Fibroblast of skin of scalp (primary cell): ENCODE measurements at places on chromosomes 2 and 18.

GRCh38 chr2:118061135-118061955, 26.9 kb upstream of the INSIG2 start:
- peak; percentile 75 for DNase-seq

DNA sequence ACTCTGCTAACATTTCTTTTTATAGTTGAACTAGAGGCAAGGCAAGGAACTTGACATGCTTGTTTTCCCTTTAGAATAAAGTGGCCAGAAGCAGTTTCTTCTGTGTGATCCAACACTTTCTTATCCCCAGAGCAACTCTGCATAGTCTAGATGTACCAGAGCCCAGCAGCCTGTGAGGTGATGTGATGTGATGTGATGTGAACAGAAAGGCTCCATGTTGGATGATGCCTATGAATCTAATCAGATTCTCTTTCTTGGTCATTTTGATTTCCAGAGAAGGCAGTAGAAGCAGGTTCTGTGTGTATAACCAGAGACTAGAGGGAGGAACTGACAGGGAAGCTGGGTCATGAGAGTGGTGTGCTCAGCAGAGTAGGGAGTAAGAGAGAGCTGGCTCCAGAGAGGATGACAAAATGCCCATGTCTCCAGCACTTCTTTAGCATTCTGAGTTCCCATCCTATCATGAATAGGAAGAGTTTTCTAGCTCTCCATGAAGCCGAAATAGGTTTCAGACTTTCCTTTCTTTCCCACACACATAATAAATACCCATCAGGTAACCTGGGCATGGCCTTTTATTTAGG, 31.0 kb upstream of the PTH2R start:
- no peak for DNase-seq

DNA sequence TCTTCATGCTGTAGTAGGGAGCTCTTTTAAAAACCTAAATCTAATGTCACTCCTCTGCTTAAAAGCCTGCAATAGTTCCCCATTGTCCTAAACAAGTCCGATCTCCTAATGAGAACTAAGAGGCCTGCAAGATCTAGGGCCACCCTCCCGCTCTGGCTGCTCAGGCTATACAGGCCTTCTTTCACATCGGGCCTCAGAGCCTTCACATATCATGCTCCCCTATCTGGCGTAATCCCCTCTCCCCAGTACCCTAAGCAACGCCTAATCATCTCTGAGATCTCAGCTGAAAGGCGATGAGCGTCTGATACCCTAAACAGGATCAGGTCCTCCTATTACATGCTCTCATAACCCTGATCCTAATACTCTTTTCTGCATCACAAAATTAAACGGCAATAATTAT, 1.9 kb downstream of the MAP4K3 start:
- DNase-seq = no peak

- peak; percentile 69 for DNase-seq
These were observed 35.2 kb upstream of the KLF11 start for GRCh38 chr2:10007921-10008808.

GRCh38 chr2:197057959-197058358, 131.5 kb upstream of the PGAP1 start:
- no peak for DNase-seq

DNA sequence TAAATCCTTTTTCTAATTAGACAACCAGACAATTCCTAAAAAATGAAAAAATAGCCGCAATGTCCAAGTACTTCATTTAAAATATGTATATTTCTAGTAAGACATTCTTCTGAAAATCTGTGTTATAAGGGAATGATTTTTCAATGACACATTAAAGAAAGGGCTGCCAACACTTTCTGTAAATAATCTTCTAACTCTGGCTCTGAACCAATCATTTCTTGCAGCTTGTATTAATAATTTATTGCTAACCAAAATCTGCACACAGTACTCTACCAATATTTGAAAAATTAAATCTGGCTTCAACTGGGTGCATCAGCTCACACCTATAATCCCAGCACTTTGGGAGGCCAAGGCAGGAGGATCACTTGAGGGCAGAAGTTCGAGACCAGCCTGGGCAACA, 8.3 kb downstream of the NFU1 start:
- no peak for DNase-seq

- peak; percentile 27 for DNase-seq
These were observed 159.2 kb downstream of the BCL2 start for GRCh38 chr18:63160172-63160995.

DNA sequence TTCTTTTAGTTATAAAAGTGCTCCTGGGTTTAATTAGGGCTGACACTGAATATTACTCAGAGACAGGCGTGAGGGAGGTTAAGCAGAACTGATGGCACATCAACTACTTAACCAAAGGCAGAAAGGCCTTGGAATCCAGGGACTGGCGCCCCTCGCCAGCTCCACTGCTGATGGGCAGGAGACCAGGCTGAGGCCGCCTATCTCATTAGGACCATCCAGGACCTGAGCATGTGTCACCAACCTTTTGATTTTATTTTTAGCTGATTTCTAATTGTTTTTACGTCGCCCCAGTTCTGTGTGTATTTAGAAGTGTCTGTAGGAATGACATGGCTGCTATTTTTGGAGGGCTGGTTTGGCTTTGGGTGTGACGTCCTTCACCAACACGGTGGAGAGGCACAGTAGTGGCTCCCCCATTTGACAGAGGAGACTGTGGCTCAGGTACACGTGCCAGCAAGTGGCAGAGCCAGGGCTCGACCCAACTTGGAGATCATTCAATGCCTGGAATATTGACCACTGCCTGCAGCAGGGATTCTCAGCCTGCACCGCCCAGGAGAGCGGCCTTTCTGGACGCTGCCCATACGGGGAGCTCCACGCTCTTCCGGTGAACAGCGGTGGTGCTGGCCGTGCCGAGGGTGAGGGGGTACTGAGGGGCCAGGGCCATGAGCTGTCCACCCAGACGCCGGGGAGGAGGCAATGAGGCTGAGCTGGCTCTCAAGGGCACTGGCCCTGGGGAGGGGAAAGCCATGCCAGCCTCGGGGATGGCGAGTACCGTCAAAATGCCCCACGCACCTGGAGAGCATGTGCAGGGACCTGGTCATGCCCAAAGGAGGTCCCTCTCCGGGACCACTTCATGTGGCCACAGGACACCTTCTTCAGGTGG, 205.7 kb downstream of the ASB1 start:
- DNase-seq = no peak

- no peak for DNase-seq
These were observed 9.4 kb upstream of the CRYBA2 start for GRCh38 chr2:219002395-219003266.

DNA sequence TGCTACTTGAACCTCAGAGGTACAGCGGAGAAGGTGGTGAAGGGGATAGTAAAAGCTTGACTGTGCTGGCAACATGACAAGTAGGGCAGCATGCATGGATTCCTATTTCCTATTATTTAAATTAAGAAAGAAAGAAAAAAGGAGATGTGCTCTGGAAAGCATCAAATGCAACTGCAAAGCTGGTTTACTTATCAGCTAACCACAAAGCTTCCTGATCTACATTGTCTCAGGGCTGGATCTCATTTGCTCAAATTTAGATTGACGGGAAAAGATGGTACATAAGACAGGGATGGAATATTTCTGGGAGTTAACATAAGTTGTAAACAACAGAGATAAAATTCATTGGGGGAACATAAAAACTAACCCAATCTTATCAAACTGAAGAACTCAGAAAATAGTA, 178.0 kb downstream of the RIT2 start:
- no peak for DNase-seq

GRCh38 chr2:130337735-130338325, 4.9 kb upstream of the IMP4 start:
- DNase-seq = no peak

DNA sequence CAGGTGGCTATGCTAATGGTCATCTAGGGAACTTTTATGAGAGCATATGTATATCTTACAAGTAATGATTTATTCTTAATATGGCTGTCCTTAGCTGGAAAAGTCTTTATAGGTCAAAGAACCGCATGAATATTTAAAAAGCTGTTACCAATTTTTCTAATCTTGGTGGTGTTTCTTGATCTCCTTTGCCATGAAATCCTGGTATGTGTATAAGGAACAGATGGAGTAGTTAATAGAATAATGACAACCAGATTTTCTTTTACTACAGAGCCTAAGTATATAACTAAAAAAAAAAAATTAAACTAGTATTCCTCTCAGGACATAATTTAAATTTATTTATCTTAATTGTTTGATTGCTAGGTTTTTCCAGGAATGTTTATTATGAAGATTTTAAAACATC, 74.5 kb downstream of the RHBDD1 start:
- DNase-seq = no peak

DNA sequence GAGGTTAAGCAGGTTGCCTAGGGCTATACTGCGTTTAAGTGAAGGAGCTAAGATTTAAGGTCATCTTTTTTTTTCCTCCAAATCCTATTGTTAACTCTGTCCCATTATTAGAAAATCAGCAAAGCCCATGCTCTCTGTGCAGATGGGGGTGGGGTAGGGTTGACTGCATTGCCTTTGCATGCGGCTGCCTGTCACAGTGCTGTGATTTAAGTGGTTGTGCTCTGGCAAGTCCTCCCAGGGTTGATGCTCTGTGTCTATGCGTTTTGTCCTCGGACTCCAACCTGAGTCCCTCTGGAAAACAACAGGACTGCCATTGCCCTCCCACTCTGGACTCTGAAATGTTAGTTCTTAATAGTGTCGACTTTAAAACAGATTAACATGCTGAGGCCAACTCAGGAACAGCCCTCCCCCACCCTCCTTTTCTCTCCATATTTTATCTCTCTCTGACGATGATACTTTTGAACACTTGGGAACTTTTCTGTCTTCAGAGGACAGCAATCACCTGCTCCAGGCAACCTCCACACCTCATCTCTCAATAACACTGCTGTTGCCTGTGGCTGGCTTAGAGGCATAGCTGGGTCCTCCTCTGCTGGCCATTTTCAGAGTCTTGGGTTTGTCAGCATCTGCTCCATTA, 5.8 kb downstream of the FHOD3 start:
- DNase-seq = no peak

GRCh38 chr2:172931918-172932520, 143.6 kb upstream of the MAP3K20 start:
- peak; percentile 63 for DNase-seq

DNA sequence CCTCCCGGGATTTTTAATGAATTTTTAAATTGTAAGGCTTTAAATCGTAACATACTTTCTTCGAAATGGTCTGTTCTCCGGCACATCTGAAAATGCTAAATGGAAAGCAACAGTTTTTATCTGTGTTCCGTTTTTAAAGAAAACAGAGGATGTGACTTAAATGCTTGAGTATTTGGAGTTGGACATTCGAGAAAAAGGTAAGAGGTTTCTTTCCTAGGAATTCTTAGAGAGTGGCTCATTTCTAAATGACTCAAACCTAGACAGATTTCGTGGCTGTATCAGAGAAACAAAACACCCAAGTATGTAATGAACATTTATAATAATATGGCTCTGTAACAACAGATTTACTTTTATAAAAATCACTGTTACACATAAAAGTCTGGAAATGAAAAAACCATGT, 177.6 kb upstream of the CCDC68 start:
- no peak for DNase-seq

DNA sequence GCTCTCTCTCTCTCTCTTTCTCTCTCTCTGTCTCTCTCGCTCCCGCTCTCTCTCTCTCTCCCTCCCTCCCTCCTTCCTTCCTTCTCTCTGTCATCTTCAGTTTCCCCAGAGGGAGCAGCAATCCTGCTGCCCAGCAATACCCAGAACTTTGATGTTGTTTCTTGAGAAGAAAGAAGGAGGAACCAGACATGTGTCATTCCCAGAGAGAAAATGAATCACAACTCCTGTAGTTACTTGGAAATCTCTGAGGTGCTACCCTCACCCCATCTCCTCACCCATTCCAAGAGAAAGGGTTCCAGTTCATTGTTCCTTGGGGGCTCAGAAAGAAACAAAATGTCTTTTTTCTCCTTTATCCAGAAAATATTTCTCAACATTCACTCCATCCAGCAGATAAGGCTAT, 449.1 kb downstream of the TNS1 start:
- DNase-seq = peak; percentile 48

DNA sequence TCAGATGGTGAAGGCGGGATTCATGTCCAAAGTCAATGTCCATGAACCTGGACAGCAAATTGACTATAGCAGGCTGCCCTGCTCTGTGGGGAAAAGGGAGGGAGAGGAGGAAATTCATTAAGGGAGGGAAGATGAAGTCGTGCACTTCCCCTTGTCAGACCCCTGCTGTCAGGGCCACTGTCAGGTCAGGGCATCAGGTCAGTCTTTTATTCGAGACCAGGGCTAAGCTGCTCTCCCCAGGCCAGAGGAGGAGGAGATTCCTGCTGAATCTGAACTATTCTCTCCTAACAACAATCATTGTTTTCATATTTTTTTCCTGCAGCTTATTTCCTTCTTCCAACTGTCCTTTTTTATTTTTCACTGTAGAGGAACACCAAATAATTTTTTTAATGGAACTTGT, 17.2 kb downstream of the CNDP1 start:
- DNase-seq = no peak

DNA sequence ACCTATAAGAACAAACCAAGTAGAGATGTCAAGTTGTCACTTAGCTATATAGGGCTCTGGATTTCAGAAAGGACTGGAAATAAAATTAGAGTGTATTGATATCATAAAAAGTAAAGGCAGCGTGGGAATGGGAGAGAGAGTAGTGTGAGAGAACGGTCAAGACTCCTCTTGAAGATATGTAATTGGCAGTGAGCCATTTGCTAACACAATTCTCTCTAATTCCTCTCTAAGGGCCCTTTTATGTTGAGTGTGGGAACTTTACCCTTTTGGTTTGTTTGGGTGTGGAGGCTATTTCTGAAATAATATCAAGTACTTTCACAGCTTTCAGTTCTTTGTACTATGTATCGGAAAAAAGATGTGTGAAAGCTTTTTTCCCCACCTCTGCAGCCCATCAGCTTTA, 196.8 kb downstream of the LRRTM4 start:
- no peak for DNase-seq
